Hippocampal formation (tissue), 2 donors: ENCODE measurements at places on chromosomes 4 and X.

DNA sequence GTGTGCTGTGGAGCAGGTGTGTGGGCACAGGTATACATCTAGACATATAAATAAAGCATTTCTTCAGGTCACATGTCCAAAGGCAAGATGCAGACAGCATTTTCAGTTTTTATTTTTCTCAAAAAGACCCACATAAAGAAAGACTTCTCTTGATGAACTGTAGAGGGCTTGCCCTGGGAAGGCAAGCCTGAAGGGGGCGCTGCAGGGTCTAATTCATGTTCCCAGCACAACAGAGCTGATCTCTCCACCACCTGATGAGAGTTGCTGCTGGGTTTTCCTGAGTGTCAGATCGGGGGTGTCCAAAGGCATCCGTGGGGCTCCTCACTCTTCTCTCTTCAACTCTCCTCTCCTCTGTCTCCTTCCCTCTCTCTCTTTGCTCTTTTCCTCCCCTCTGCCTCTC lies 26.6 kb downstream of the ADRA2C start:
- no peak for DNase-seq

DNA sequence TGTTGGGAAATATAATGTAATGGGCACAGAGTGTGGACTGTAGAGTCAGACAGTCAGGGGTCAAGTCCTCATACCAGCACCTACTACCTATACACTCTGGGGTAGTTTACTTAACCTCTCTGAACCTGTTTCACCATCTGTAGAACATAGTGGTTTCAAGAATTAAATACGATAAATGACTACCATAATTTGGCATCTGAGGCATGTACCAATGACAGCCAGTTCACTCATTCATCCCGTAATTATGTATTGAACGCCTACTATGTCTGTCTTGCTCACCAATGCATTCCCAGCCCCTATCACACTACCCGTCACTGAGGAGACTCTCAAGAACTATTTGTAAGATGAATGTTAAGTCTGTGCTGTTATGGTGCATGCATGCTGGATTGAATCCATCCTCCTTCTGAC lies 2.0 kb upstream of the FGB start:
- no peak for DNase-seq

- DNase-seq = no peak
These were observed 216.5 kb upstream of the DKK2 start for GRCh38 chr4:107252571-107252970.

DNA sequence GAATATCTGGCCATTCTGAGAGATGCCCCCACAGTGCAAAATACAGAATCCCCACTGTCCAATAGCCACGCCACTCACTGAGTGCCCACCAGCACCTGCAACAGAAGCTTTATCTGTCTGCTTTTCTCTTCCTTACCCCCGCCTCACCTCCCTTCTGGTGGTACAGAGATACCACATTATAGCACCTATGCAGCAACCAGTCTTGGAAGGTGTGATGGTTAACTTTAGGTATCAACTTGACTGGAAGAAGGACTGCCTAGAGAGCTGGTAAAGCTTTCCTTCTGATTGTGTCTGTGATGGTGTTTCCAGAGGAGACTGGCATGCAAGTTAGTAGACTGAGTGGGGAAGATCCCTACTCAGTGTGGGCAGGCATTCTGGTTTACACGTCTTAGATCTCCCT lies 61.8 kb upstream of the TXK start:
- no peak for DNase-seq

DNA sequence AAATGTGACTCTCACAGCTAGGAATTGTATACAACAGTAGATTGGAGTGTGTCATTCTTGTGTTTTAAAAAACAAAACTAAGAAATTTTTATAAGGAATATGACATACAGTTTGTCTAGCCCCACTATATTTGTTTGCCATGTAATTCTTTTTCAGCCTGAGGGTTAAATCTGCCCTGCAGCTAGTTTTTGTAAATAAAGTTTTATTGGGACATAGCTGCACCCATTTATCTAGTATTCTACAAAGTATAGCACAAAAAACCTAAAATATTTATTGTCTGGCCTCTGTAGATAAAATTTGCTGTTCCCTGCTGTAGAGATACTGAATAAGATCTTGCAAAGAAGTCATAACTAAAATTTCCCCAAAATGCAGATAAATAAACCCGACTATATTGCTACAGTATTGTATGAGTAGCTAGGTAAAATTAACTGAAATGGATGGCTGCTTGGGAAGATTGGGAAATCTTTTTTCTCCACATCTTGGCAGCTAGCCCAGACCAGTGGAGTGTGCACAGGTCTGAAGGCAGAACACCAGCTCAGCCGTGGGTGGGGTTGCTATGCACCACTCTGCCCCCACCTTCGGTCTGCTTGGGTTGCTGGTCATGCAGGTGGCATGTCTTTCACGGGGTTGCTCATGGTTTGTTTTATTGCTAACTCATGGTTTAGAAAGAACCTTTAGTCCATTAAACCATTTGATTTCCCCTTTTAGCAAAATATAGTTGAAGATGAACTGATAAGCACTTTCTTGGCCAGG lies 127.9 kb downstream of the KLHL8 start:
- DNase-seq = no peak

GRCh38 chr4:22595684-22596083 lies 79.8 kb upstream of the ADGRA3 start:
- DNase-seq = no peak

DNA sequence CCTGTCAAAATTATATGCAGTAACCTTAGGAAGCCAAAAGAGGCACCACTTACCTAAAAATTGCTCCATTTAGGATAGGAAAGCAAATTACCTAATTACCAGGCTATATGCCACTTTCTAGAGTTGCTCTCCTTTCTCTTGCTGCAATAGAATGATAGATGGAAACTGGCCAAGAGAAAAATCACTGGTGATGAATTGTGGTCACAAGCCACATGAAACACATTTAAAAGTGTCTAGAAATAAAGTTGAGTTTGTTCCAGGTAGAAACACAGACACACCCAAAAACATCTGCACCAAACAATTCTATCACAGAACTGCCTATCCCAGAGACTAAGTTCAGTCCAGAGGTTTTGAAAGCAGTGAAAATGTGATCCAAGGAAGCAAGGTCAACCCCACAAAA lies 337.7 kb downstream of the PCDH19 start:
- DNase-seq = no peak
